ENCODE measurements at places on chromosomes 12 and 14.

GRCh38 chr14:94288610-94289465 lies 4.2 kb downstream of the SERPINA10 start:
- no peak for DNase-seq

DNA sequence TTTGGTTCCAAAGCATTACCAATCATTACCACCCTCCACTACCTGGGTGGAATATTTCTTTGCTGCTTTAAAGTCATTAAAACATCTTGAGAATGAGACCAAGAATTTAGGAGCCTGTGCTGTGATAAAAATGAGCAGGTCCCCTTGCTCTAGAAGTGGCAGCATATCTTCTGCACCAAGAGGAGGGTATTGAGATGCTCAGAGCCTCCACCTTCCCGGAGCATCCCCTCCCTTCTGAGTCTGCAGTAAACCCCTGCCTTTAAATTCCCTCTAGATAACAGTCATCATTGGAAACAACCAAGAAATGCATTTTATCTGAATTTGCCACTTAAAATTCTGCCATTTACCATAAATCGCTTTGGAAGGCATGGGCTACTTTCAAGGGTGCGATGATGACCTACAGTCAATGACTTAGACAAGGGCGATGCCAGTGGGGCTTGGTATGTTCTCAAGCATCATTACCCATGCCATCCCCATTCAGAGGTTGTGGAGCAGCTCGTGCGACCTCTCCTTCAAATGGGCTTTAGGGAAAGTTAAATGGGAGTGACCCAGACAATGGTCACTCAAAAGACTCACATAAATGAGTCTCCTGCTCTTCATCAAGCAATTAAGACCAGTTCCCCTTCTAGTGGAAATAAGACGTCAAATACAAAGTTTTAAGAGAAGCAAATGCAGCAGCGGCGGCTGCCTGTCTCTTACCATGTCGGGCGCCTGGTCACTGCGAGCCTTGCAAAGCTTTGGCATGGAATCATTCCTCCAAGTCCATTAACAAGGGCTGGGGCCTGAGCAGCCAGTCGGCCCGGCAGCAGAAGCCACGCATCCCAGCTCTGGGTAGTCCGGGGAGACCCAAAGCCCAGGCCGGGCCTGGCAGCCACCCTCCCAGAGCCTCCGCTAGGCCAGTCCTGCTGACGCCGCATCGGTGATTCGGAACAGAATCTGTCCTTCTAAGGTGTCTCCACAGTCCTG lies 334.5 kb downstream of the TMEM121 start:
- DNase-seq: no peak

GRCh38 chr14:21367582-21368144 lies 16.2 kb downstream of the SUPT16H start:
- no peak for DNase-seq

GRCh38 chr14:95541932-95542930 lies 7.4 kb downstream of the GLRX5 start:
- DNase-seq: no peak

- no peak for DNase-seq
Observed at GRCh38 chr14:98288825-98289224, 983.2 kb downstream of the BCL11B start.

DNA sequence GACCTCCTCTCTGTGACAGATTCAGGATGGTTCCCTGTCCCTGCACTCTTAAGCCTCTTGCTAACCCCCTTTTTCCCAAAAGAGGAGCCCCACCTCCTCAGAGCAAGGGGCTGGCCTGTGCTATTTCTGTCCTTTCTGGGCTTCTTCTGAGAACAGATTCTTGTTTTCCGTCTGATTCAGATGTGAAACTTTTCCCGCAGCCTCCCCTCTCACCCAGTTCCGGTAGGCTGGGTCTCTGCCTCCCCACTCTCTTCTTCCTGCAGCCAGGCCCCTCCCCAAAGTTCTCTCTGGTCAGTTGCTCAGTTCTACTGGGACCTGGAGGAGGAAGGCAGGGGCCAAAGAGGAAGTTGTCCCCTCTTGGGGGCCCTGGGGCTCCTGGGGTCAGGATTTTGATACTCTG lies 11.8 kb downstream of the PDE1B start:
- no peak for DNase-seq

GRCh38 chr14:39094515-39094914 lies 8.5 kb downstream of the SEC23A start:
- no peak for DNase-seq

DNA sequence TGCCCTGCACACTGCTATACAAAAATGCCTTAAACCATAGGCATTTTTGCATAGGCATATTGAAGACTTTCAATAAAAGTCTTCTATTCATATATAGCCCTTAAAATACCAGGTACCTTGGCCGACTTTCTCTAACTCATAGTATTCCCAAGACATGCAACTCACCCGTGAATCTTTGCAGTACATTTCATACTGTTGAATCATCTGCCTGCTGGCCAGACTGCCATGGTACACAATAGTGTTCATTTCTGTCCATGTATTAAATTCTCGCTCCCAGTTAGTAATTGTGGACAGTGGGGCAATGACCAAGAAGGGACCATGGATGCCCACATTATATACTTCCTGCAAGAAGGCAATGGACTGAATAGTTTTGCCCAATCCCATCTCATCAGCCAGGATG lies 24.3 kb upstream of the SUPT16H start:
- no peak for DNase-seq

DNA sequence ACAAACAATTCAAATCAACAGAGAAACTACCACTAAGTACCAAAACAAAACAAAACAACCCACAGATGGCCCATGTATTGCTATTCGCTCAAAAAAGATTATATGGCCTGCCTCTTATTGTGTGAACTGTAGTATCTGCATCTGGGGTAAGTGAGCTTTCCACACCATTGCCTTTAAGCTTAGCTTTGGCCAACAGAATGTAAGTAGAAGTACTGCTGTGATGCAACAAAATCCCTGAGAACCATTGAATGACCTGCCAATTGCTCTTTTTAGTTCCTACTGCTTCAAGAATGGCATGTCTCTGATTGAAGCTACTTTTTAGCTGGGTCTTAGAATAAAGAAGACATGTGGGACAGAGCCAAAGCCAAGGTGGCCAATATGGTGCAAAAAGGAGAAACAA lies 32.5 kb downstream of the PPFIA2 start:
- no peak for DNase-seq

DNA sequence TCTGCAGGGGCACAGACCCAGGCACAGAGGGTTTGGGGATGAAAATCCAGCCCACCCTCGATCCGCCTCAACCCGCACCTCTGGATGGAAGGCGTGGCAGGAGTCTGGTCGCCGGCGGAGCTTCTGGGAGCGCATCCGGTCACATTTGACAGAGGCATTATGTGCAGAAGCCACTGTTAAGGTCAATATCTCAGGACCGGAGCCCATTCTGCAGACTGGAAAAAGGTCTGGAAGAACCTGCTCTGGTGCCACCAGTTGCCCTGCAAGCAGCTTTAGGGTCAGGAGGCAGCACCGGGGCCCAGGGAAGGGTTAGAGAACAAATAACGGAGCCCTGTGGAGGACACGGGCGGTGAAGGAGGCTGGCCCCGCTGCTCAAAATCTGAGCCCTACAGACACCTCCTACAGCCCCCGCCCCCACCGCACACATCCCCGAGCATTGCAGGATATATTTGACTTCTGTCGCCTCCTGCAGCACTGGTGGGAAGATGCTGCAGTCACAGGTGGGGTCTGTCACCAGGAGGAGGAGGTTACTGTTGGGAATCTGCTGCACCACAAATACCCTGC lies 25.1 kb upstream of the LRTM2 start:
- DNase-seq: no peak

- no peak for DNase-seq
Observed at GRCh38 chr12:121974026-121974985, 47.4 kb upstream of the BCL7A start.

DNA sequence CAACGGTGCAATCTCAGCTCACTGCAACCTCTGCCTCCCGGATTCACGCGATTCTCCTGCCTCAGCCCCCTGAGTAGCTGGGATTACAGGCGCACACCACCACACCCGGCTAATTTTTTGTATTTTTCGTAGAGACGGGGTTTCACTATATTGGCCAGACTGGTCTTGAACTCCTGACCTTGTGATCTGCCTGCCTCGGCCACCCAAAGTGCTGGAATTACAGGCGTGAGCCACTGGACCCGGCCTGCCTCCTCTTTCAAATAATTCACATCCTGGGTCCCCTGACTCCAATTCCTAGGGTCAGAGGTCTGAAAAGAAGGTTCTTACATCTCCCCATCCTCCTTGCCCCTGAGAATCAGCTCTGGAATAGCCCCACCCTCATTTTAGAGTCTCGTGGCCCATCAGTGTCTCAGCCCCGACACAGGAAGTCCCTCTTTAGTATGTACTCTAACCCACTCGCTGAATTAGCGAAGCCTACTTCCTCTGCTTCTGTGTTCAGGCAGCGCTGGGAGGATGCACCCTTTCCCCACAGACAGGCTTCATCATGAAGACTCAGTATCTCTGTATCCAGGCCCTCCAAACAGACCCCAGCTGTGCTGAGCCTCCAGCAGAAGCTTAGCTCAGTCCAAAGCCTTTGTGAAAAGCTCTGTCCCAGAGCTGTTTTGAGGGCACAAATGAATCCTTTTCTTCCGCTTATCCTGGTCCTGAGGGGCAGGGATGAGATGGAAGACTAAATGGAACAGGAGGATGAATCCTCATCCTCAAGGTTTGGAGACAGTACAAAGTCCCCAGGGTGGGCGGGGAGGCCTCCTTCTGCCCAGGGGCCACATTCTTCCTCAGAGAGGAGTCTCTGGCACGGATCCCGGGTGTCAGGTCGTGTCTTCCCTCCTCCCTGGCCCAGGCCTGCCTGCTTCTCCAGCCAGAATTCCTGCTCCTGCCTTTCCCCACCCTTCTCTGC lies 3.5 kb downstream of the LPAR5 start:
- peak; percentile 70 for DNase-seq

DNA sequence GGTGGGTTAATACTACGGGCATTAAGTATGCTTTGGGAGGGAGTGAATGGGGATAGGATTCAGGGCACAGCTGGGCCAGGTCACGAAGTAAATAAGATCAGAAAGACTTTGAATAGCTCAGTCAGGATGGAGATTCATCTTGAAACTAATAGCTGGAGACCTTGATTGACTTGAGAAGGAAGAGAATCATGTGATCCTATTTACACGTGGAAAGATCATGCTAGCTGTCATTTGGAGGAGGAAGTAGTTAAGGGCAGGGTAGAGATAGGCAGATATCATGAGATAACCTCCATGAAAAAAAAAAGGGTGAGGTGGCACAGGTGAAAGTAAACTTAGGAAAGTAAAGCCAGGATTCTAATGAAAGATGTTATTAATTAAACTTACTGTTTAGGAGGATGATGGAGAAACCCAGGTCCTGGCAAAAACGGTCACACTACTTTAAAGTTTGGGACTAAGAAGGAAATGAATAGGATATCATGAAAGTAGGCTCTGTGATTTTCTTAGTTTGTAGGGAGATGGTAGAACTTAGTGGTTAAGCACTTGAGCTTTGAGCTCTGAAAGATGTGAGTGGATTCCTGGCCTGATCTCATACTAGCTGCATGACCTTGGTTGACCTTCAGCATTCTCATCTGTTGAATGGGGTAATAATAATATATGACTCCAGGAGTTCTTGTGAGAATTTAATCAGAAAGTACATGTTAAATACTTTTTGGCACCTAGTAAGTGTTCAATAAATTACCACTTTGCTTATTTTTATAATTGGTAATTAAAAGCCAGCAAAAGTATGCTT lies 439.0 kb downstream of the NRXN3 start:
- no peak for DNase-seq

GRCh38 chr12:131825146-131825892 lies 2.9 kb upstream of the MMP17 start:
- DNase-seq: no peak

DNA sequence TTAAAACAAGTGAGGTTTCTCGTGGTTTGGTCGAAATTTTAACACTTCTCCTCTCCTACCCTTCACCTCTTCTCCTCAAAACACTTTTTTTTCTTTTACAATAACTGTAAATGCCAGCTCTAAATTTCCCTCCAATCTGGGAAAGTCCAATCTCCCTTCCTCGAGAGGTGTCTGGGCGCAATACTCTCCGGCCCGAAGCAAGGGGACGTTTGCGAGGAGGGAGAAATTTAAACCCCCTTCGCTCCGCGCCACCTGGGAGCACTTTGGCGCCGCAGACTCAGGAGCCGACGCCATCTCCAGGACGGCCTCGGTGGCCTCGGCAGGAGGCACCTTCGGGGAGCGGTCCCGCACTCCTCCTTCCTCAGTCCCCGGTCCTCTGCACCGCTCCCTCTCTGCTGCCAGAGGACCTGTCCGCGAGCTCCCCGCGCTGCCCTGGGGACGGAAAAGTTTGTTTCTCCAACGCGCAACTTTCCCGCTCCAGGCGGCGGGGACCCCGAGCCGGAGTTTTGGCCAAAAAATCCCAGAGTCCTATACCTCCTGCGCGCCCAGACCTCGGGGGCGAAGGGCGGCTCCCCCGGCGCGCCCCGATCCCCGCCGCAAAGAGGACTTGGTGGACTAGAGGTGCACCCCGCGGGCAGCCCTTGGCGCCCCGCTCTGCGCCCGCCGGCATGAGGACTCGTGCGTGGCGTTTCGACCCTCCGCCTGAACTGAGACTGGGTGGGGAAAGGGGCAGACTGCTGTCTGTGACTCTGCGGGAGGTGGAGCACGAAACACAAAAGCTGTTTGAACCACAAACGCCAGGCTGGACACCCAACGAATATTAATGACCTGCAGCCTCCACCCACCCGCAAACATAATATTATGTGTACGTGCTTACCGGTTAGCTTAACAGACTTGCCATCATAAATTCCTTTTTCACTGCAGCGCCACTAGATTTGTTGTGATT lies 95.2 kb upstream of the HMGA2 start:
- no peak for DNase-seq

DNA sequence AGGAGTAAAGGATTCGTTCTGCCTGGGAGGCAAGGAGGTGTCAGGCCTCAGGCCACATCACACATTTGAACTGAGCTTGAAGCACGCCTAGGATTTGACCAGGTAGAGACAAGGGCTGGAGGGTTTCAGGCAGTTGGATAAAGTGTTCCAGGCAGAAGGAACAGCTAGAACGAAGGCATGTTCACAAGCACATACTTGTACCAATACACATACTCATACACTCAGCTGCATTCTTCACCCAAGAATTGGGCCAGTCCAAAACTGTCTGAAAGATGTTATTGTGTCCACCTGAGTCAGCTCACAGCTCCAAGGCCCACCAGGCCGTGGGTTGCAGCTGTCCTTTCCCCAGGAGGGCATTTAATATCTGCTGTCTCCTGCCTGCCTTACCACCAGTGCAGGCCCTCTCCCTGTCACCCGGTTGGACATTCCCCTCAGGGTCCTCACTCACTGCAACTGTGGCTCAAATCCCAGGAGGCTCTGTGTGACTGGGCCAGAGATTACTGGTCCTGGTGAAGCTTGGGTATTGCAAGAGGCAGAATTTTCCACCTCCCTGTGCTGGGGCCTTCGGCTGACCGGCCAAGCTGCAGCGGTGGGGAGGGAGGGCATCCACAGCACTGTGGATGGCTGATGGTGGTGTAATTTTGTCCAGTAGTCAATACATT lies 12.8 kb upstream of the AQP2 start:
- no peak for DNase-seq

DNA sequence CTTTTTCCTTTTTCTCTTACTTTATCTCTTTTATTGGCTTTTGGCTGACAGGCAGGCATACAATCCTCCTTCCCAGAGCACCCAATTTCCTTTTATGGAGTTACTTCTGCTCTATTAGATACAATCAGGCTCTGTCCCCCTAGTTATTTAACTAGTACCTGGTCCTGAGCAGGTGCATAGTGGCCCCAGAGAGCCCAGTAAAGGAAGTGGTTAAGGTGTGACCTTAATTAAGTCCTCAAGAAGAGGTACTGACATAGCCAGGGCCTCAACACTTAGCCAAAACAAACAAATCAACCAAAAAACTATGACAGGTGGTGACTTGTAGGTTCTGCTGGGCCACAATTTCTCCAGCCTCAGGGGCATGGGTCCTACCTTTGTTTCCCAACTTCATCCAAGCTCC lies 82.9 kb downstream of the CCDC60 start:
- DNase-seq: no peak

Measured in CD4-positive, alpha-beta T cell treated with Interferon alpha-2 for 1 hour (primary cell).